H9 (cell line): ENCODE measurements at places on chromosomes 1 and 21.
A peak's percentile ranks its signal among the peaks of the same experiment; 100 is the strongest.

GRCh38 chr1:57158604-57158998 lies 192.8 kb upstream of the C8B start:
- H3K4me3 ChIP-seq: no peak overlapping the region
- peaks cover 3% of the 10 kb centered on the region; the same call in 2 of the 3 replicates for H3K36me3 ChIP-seq
- no peak overlapping the region for H3K27ac ChIP-seq
- H3K4me1 ChIP-seq: peaks cover 11% of the 10 kb centered on the region
- H3K27me3 ChIP-seq: no peaks in the 10 kb centered on the region
- no peak for DNase-seq

DNA sequence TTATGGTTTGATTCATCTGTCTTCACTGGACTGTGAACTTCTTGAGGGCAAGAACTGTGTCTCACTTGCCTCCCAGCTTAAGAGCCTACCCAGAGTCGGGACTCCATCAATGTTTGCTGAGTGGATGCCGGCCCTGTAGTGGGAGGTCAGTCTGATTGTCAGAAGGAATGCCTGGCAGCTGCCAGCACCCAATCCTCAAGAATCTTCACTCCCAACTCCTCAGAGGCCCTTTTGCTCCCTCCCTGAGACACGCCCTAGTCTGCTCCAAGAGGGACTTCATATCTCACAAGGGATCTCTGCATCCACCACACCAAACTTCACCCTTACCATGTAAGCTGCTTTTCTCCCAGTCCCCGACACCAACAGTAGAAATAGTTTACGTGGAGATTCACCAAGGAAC lies 15.2 kb upstream of the KDM4A start:
- no peak overlapping the region for H3K4me3 ChIP-seq
- no peaks in the 10 kb centered on the region for H3K27me3 ChIP-seq
- DNase-seq: peak; percentile 63
- no peaks in the 10 kb centered on the region for H3K4me1 ChIP-seq

GRCh38 chr1:184456189-184456588 lies 69.4 kb downstream of the C1orf21 start:
- no peaks in the 10 kb centered on the region for H3K27me3 ChIP-seq
- no peak overlapping the region for H3K4me3 ChIP-seq
- peaks cover 6% of the 10 kb centered on the region; the same call in 1 of the 2 replicates for H3K4me1 ChIP-seq

- H3K36me3 ChIP-seq: no peaks in the 10 kb centered on the region
- H3K27me3 ChIP-seq: no peaks in the 10 kb centered on the region
- H3K4me1 ChIP-seq: no peaks in the 10 kb centered on the region
- no peak for DNase-seq
Measured at GRCh38 chr1:51612447-51612961, 4.4 kb upstream of the OSBPL9 start.

- peak; percentile 23 for DNase-seq
- no peak overlapping the region for H3K27ac ChIP-seq
- H3K4me1 ChIP-seq: no peaks in the 10 kb centered on the region
- H3K36me3 ChIP-seq: no peaks in the 10 kb centered on the region
- H3K27me3 ChIP-seq: no peaks in the 10 kb centered on the region
Measured at GRCh38 chr1:4000811-4001251, 100.8 kb upstream of the C1orf174 start.

DNA sequence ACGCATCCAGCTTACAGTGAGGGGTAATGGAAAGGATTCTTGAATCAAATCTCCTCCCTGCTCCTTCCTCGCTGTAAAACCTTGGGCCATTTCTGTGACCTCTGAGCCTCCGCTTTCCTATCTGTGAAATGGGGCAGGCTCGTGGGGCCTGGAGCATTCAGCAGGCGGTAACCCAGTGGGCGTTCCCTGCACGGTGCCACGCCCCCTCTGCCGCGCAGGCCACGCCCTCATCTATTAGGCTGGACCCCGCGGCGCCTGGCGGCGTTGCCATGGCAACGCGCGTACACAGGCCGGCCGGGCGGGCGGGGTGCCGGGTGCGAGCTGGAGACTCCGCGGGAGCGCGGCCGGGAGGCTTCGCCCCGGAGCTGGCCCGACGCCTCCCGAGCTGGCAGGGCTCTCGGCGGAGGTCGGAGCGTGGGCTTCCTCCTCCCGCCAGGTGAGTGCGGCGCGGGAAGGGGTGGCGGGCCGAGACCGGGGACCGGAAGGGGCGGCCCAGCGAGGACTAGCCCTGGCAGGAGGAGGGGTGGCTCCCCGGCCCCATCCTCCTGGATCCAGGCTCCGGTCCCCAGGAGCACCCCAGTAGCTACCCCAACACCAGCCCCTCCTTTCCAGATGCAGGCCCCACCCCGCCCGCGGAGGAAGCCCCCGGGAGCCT lies at the start of gene FHAD1:
Gene FHAD1, plus strand, starts transcription at position 264 of the 655 bp plus-strand sequence. CDS start 4,562 bp downstream, outside the sequence.
- H3K27me3 ChIP-seq: 0 out of 2 replicates have a peak, but pooled peaks cover 2% of the 10 kb centered on the region
- peak; percentile 78 for DNase-seq
- no peak within 1 kb of the TSS for H3K27ac ChIP-seq
- no peaks in the 10 kb centered on the region; the same call in 2 of the 3 replicates for H3K36me3 ChIP-seq
- H3K4me3 ChIP-seq: peak within 1 kb of the TSS; percentile 68

DNA sequence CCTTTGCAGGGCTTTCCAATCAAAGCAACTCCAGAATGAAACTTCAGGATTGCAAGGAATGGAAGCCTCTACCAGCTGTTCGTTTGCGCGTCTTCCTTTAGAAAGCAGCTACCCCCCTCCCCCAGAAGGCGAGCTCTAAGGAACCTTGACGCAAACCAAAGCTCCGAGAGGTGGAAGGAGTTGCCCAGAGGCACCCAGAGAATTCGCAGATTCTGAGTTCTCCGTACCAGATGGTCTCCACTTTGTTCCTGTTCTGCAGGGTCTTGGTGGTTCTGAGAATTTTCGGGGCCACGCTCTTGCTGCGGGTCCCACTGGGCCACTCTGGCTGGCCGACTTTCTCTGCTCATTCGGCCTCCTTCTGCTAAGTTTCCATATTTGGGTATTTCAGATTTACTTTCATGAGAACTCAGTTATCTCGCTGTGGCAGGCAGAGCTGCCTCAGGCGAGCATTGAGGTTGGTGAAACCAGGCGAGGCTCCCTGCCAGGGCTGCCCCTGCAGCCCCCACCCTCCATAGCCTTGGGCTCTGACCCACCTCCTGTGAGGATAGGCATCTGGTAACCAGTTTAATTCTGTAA lies 801 bp downstream of the TRAF5 start:
- no peaks in the 10 kb centered on the region for H3K27me3 ChIP-seq
- peaks cover 11% of the 10 kb centered on the region; the same call in 1 of the 2 replicates for H3K4me1 ChIP-seq
- peak overlapping the region; percentile 86 for H3K4me3 ChIP-seq
- DNase-seq: peak; percentile 52
- no peak overlapping the region for H3K27ac ChIP-seq
- H3K36me3 ChIP-seq: no peaks in the 10 kb centered on the region; the same call in 1 of the 2 replicates

DNA sequence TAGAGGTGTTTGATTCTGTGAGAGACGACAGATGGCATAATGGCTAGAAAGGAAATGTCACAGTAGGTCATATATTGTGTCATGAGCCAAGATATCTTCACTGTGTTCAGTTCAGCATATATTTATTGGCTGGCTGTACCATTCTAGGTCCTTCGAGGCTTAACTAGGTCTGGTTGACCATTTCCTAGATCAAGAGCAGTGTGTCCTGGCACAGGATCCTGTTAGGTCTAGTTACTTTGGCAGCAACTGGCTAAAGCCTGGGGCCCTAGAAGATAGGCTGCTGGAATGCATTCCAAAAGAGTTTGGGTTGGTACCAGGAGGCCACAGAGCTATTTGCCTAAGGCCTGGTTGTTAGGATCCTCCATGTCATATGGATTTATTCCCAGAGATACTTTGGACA lies 20.9 kb downstream of the ZBTB40 start:
- H3K27ac ChIP-seq: no peak overlapping the region
- no peak for DNase-seq
- H3K27me3 ChIP-seq: no peaks in the 10 kb centered on the region

DNA sequence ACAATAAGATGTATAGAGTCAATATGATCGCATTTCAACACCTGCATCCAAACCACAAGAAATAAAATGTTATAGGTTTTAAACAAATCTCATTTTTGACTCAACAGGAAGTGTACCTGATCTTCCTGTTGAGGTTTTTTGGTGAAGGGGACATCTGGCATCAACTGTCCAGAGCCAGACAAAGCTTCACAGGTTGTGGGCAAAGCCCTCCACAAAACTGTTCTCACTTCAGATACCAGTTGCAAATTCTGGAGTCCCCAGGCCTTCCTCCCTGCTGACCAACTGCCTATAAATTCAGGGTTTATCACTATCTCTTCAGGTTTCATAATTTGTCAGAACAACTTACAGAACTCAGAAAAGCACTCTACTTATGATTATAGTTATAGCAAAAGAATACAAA lies 326.1 kb upstream of the CAMK1G start:
- H3K4me1 ChIP-seq: no peaks in the 10 kb centered on the region
- peaks cover 4% of the 10 kb centered on the region; the same call in 2 of the 3 replicates for H3K36me3 ChIP-seq
- H3K4me3 ChIP-seq: no peak overlapping the region
- no peak overlapping the region for H3K27ac ChIP-seq

DNA sequence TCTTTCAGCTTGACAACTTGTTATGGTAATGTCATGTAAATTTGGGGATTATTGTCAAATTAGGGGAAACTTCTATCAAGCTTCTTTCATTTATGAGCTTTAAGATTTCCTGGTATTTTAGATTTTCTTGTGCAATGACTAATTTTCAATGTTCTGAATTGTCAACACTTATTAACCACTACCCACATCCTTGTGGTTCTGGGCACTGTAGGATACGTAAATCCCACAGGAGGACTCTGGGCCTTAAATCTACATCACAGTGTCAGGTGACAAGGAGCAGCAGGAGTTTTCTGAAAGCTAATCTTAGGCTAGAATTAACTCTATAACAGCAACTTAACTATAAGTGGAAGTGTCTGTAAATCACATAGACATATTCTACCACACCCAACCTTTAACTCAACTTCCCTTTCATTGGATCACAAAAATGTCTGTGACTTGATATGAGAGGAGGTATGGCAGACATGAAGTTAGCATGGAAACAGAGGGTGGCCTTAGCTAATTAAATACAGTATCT lies 397.7 kb downstream of the HLX start:
- no peaks in the 10 kb centered on the region for H3K27me3 ChIP-seq
- H3K36me3 ChIP-seq: peaks cover 7% of the 10 kb centered on the region
- no peak overlapping the region for H3K4me3 ChIP-seq

GRCh38 chr1:47189844-47190508 lies at the start of gene PDZK1IP1:
TSS of gene PDZK1IP1 (minus strand) at chr1:47190036. CDS start at chr1:47189932, 104 bp downstream.
- peak; percentile 47 for DNase-seq
- H3K27me3 ChIP-seq: peaks cover 7% of the 10 kb centered on the region; the same call in 1 of the 2 replicates
- no peaks in the 10 kb centered on the region for H3K36me3 ChIP-seq

DNA sequence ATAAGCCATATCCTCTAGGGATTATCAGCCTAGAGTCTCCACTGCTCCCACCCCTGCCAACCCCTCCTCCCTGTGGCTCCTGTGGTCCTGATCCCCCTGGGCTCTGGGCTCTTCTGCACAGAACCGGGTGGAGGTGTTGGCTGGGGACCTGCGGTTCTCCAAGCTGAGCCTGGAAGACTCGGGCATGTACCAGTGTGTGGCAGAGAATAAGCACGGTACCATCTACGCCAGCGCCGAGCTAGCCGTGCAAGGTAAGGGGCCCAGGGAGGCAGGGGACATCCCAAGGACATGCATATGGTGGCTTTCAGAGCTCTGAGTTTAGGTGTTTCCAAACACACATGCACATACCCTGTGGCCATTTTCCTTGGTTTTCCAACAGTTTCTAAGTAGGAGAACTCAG lies 19.3 kb downstream of the CNTN2 start:
- DNase-seq: no peak
- H3K27ac ChIP-seq: no peak overlapping the region
- H3K4me1 ChIP-seq: no peaks in the 10 kb centered on the region
- no peaks in the 10 kb centered on the region for H3K36me3 ChIP-seq

DNA sequence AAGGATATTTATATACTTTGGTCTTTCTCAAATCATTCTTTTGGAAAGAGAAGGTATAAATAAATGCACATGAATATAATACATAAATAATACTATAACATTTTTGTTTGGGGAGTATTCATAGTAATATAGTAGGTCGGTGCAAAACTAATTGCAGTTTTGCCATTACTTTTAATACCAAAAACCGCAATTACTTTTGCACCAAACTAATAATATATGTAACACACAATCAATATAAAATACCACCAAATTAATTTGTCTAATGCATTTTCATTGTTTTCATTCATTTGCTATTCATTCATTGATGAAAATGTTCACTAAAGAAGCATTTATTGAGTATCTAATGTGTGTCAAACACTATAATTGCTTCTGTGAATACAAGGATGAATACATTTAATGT lies 219.0 kb downstream of the RWDD3 start:
- no peak for DNase-seq
- H3K27ac ChIP-seq: no peak overlapping the region
- no peaks in the 10 kb centered on the region for H3K4me1 ChIP-seq
- no peak overlapping the region for H3K4me3 ChIP-seq
- H3K27me3 ChIP-seq: no peaks in the 10 kb centered on the region; the same call in 1 of the 2 replicates

- no peaks in the 10 kb centered on the region; the same call in 1 of the 2 replicates for H3K4me1 ChIP-seq
- H3K36me3 ChIP-seq: peaks cover 13% of the 10 kb centered on the region; the same call in 1 of the 2 replicates
- H3K4me3 ChIP-seq: no peak overlapping the region
- H3K27me3 ChIP-seq: no peaks in the 10 kb centered on the region
- DNase-seq: no peak
Measured at GRCh38 chr1:2283991-2284895, 56.1 kb downstream of the SKI start.

DNA sequence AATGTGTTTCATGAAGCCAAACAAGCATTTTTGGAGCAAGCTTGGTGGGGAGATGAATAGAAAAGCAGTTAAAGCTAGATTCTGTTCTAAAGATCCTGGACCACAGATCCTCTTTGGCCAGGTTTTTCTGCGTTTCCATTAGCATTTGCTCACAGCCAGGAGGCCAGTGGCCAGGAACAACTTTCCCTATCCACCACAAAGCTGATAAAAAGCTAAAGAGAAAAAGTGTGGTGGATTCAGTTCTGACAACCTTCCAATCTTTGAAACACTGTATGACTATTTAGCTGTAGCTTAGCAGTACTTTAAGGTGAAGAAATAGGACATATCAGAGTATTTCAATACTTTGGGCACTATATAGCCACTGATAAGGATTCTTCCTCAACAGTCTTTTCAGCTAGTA lies 3.0 kb upstream of the NEK7 start:
- DNase-seq: no peak
- no peak overlapping the region for H3K27ac ChIP-seq
- no peaks in the 10 kb centered on the region for H3K27me3 ChIP-seq
- H3K4me1 ChIP-seq: peaks cover 7% of the 10 kb centered on the region; the same call in 1 of the 2 replicates
- no peaks in the 10 kb centered on the region for H3K36me3 ChIP-seq

DNA sequence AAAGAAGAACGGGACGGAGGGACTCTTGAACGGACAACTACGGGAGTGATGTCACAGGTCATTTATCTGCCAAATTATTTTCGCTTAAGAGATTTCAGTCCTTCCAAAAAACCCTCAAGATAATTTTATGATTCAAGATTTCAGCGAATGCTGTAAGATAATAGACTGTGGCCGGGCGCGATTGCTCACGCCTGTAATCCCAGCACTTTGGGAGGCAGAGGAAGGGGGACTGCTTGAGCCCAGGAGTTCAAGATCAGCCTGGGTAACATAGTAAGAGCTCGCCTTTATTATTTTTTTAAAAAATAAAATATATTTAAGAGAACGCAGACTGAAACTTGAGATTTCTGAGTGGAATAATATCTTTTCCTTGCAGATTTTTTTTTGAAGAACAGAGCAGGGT lies 609 bp downstream of the RWDD2B start:
- no peak overlapping the region for H3K27ac ChIP-seq
- H3K4me1 ChIP-seq: no peaks in the 10 kb centered on the region; the same call in 1 of the 2 replicates
- peak overlapping the region; percentile 81 for H3K4me3 ChIP-seq
- no peaks in the 10 kb centered on the region for H3K36me3 ChIP-seq
- no peaks in the 10 kb centered on the region for H3K27me3 ChIP-seq

- H3K36me3 ChIP-seq: peaks cover 19% of the 10 kb centered on the region; the same call in 1 of the 2 replicates
- H3K27ac ChIP-seq: peak overlapping the region; percentile 73
- H3K4me3 ChIP-seq: peak overlapping the region; percentile 79
- peak; percentile 89 for DNase-seq
- H3K4me1 ChIP-seq: peaks cover 18% of the 10 kb centered on the region
Measured at GRCh38 chr1:1778663-1779319, 521 bp upstream of the NADK start.
